ENCODE measurements at places on chromosomes 5 and 9. TPM values are rescaled to one million over a fixed set of nuclear protein-coding genes. Genes with fewer than 3 reads are reported as not detected.

- DNase-seq, result no peak
These were observed 18.2 kb downstream of the CCDC187 start for GRCh38 chr9:136285501-136286358.

- DNase-seq, result no peak
These were observed 52.3 kb upstream of the PTPDC1 start for GRCh38 chr9:94031946-94032345.

DNA sequence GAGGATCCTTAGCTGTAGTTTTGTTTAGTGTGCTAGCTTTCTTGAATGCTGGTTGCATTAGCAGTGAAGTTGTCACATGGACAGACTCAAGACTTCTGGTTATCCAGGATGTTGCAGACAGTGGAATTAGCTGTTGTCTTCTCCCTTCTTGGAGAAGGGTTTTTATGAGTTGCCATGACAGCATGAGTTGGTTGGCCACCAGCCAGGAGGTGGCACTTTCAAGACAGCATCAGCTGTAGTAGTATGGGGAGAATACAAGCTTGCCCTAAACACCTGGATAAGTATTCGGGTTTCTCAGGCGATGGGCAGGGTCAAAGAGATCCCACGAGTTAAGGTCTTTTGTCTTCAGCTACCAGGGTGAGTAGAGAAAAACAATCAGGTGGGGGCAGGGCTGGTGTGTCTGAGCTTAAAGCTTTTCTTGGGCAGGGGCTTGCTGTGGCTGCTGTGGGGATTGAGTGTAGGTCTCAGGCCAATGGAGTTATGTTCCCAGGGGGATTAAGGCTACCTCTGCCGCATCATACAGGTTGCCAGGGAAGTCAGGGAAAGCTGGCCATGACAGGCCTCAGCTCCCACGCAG, 7.7 kb upstream of the C5orf47 start:
- DNase-seq, result no peak

GRCh38 chr5:137308311-137308710, 190.8 kb downstream of the SPOCK1 start:
- no peak for DNase-seq

GRCh38 chr5:93145767-93146166, 435.3 kb downstream of the NR2F1-AS1 start:
- DNase-seq, result no peak

DNA sequence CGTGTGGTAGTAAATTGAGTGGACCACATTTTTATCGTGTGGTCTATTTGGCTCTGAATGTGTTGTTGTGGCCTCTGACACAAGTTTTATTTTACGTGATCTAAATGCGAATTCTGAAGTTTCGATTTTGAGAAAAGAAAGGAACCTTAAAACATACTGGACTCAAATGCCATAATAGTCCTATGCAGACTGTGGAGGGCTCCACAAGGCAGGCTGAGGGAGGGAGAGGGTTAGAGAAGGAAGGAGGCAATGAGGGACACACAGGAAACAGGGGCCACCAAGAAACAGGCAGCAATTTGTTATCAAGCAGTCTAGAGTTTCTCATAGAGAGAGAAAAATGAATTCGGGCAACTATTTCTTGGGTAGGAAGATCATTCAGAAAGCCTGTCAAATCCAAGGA, 110.4 kb upstream of the SEMA6A start:
- no peak for DNase-seq

DNA sequence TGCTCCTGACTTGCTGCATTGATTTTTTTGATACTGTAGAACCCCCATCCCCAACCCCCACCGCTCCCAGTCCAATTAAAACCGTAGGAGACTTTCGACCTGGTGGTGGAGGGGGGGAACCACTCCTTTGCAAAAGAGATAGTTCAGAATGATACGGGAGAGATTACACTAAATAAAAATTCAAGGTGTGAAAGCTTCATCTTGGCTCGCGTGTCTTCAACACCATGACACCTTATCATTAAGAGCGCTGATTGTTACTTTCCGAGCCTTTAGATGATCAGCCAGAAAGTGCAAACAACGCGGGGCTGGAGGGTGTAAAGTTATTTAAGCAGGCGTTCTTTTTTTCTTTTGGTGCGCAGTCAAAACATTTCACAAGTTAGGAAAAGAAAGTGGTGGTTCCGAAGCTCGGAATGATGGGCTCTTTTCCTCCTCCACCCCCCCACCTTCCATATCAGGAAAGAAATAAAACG, 1.3 kb upstream of the ZNF462 start:
- DNase-seq, result no peak

GRCh38 chr5:131532031-131532640, 102.9 kb downstream of the RAPGEF6 start:
- no peak for DNase-seq

- DNase-seq, result no peak
These were observed 31.1 kb downstream of the IL4 start for GRCh38 chr5:132704875-132705274.

GRCh38 chr9:113990975-113991471, 87.1 kb downstream of the AMBP start:
- no peak for DNase-seq

DNA sequence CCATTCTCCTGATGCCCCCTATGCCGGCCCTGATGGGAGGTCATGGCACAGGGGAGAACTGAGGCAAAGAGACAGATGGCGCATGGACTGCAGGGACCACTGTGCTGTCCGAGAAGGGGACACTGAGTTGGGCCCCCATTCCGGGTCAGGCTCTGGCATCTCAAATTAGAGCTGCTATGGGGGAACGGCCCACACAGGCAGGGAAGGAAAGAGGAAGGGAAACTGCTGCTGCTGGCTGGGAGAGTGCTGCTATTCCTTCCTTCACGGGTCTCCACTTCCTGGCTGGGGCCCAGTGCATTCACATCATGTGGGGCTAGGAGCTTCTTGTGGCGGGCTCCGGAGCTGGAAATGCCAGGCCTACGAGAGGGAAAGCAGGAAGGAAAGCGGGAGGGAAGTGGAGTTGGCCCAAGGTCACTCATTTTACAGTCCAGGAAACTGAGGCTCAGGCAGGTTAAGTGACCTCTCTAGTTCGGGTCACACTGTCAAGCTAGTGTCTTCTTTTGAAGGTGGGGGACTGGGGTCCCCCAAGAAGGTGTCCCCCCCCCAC, 1.3 kb upstream of the CARD19 start:
- DNase-seq, result no peak

GRCh38 chr9:17928768-17929167, 349.9 kb downstream of the SH3GL2 start:
- DNase-seq, result no peak

GRCh38 chr5:180339583-180340183, 13.5 kb downstream of the GFPT2 start:
- no peak for DNase-seq

DNA sequence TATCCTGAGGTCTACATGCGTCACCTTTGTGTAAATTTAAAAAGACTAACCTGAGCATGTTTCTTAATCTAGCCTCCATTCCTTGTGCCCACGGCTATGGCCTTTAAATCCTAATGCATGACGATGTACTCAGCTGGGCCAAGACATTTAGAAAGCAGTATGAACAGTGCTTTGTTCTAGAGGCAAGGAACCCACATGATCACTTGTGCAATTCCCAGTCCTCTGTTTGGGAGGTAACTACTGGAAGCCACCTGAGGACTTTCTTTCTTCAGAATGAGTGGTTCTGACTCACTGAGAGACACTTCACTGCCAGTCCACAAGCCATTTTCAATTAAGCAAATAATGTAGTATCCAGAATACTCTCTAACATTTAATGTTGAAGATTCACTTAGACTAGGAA, 181.3 kb downstream of the RAB3C start:
- DNase-seq, result no peak

GRCh38 chr9:70030156-70030555, 13.5 kb upstream of the MAMDC2 start:
- no peak for DNase-seq

DNA sequence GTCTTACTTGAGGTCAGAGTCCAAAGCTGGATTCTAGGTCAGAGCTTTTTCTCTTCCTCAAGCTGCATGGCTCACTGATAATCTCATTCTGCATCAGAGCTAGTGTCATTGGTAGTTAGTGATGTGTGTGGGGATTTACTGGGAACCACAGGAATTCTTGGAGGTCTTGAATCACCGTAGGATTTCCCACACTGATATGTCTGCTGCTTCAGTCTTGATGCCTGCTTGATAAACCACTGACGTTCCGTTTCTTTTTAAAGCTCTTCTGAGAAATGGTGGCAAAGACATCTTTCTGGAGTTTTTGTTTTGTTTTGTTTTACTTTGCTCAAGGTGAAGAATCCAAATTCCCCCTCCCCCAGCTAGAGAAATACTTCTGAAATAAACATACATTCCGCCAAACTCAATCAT, 1.2 kb upstream of the GARIN3 start:
- DNase-seq, result no peak

GRCh38 chr5:95731571-95732554, 727 bp downstream of the RHOBTB3 start:
- DNase-seq, result no peak

- DNase-seq, result no peak
These were observed 68.3 kb downstream of the WNK2 start for GRCh38 chr9:93252116-93252780.

- DNase-seq, result no peak
These were observed 132.4 kb upstream of the OTULINL start for GRCh38 chr5:14449052-14449661.

DNA sequence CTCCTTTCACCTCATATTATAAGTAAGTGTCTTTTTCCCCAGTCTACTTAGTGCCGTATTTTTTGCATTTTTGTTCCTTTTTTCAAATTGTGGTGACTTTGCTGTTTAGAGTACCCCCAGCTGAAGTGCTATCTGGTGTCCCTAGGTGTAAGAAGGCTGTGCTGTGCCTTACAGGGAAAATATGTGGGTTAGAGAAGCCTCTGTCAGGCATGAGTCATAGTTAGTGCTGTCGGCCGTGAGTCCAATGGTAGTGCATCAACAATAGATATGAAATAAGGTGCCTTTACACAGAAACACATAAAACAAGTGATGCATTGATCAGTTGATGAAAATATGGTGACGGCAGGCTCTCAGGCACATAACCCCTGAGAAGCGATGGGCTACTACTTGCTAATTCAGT, 20.1 kb downstream of the SYK start:
- DNase-seq, result no peak

DNA sequence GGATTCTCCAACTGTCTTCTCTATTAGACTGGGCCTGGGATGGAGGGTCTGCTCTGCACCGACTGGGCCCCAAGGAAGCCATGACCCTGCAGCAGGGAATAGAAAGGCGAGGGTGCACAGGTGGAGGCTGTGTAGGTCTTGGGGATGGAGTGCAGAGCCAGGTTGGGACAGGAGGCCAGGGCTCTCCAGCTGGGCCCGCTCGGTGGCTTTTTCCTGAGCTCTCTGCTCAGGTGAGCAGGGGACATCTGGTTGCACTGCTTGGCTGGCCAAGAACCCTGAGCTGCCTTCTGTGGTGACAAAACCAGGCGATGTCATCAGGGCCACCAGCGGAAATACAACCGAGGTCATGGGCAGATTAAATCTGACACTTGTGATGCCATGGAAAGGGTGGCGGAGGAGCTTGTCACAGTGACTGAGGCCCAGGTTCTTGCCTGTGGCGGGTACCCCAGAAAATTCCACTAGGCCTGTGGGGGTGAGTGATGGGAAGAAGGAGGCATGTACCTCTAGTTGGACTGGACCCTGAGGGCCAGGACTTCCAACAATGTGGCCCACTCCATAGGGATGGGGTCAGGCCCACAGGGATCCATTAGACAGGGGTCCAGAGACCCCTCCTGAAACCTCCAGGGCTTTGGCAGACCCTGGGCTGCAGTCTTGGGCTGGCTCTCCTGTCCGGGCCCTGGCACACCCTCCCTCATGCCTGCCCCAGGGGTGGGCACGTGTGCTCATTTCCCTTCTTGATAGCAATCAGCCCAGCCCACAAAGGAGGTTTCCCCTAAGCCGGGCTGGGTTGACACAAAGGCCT, 4.4 kb upstream of the IL3 start:
- no peak for DNase-seq

- DNase-seq, result no peak
These were observed 1518.7 kb upstream of the WWC1 start for GRCh38 chr5:166772770-166773169.

DNA sequence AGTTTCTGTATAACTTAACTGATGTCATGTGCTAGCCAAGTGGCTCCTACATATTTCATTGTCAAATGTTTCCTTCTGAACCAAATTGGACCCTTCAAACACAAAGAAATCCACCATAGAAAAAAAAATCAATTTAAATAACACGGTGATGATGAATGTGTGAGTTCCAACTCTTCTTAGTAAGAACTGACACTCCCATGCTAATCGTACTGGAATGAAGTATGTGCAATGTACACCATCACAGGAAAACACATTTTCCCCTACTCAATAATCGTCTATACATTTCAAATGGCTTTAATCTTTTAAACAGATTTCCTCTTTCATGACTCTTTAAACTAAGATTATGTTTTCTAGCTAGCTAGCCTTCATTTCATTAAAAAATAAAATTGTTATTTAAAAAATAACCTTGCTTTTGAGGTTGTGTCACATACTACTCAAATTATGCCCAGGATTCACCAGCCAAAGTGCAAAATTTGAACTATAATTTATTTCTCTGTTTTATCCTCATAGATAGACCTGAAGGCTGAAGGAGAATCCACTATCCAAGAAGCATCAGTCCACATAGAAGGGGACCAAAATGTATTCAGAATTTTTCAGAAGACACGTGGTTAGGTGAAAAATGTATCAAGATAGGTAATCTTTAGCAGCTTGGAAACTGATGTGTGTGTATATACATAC, 131.0 kb upstream of the ITGA1 start:
- no peak for DNase-seq

DNA sequence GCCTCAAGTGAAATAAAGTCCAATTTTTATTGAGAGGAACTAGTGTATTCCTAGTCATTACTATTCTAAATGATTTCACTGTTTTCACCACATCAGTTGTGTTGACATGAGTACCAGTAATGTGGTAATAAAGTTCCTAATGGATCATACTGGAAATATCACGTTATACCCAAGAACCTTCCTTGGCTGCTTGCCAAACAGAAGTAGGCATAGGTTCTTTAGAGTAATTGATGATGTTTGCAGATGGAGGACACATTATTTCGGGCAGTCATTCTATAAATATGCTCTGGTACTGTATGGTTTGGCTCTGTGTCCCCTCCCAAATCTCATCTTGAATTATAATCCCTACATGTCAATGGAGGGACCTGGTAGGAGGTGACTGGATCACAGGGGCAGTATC, 15.1 kb downstream of the SNCAIP start:
- DNase-seq, result no peak

DNA sequence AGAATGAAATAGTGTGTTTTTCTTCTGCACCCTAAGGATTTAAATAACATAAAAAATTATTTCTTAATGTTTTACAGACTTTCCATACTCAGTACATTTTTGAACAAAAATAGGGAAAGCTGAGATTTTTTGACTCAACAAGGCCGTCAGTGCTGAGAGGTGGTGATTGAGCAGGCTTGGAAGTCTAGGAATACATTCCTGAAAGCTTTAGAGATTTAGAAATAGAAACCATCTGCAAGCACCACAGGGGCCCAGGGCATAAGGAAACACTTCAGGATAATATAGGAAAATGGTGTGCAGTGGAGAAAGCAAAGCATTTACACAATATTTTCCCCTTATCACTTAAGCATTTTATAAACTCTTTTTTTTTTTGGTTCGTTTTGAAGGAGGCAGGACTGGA, 5.2 kb downstream of the BASP1 start:
- DNase-seq, result no peak

GRCh38 chr9:75112789-75113188, 24.5 kb downstream of the OSTF1 start:
- no peak for DNase-seq

The C5orf15 gene
- 56.1 TPM for total RNA-seq

The PPP3R2 gene
- not detected for total RNA-seq

The MAMDC4 gene
- total RNA-seq, result 2.8 TPM

The ADAMTS6 gene
- 4.9 TPM for total RNA-seq

The HINT1 gene
- total RNA-seq, result 167 TPM

The PCDHGA1 gene
- total RNA-seq, result 2.8 TPM

The AQP3 gene
- 6.9 TPM for total RNA-seq

The C9 gene
- total RNA-seq, result not detected

The SLC23A1 gene
- total RNA-seq, result not detected

The PCSK1 gene
- total RNA-seq, result 0.14 TPM
